ENCODE measurements at places on chromosomes 7 and 10. TPM values are rescaled to one million over a fixed set of nuclear protein-coding genes. Genes with fewer than 3 reads are reported as not detected.
A peak's percentile ranks its signal among the peaks of the same experiment; 100 is the strongest.

DNA sequence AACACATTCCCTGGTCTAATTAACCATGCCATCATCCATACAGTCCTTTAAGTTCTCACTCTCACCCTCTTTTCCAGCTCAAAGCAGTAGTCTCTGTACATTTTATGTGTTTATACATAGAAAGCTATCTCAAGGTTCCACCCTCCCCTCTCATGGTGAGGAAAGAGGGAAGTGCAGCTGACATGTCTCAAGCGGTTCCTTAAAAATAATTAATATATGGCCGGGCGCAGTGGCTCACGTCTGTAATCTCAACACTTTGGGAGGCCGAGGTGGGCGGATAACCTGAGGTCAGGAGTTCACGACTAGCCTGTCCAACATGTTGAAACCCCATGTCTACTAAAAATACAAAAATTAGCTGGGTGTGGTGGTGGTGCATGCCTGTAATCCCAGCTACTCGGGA lies 36.7 kb downstream of the ZC3HAV1 start:
- H3K36me3 ChIP-seq: no peaks in the 10 kb centered on the region
- no peak overlapping the region for H3K27ac ChIP-seq
- no peaks in the 10 kb centered on the region for H3K4me1 ChIP-seq
- no peaks in the 10 kb centered on the region for H3K27me3 ChIP-seq
- no peak overlapping the region for H3K4me3 ChIP-seq
- no peak for DNase-seq

The UCN3 gene
- total RNA-seq: not detected

- no peak overlapping the region for H3K27ac ChIP-seq
- H3K4me3 ChIP-seq: no peak overlapping the region
- H3K4me1 ChIP-seq: no peaks in the 10 kb centered on the region
These were observed 27.9 kb upstream of the JAZF1 start for GRCh38 chr7:28208506-28208905.

DNA sequence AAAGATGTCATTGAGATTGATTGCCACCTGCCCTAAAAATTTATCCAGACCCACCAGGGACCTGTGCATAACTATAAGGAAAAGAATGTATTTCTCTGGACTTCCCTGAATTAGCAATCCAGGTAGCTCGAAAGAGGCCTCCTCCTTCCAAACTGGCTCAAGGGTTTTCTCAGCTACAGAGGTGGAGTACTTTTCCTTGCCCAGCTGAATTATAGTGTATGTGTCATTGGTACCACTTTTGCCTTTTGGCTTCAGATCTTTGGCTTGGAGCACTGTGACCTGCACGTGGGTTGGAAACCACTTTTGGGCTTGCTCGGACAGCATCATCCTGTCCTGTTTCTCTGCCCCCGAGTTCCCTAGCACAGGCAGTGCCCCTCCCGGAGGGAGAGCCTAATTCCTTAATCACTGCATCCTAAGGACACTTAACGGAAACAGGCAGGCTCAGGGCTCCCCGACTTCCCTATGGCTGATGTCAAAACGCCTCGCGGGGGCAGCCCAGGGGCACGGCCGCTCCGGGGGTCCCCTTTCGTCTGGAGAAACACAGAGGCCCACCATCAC lies 825 bp downstream of the RAB11FIP2 start:
- no peaks in the 10 kb centered on the region for H3K36me3 ChIP-seq
- DNase-seq: peak; percentile 56
- H3K4me1 ChIP-seq: peaks cover 16% of the 10 kb centered on the region
- H3K27ac ChIP-seq: peak overlapping the region; percentile 95

GRCh38 chr10:119650692-119651513 lies at the start of gene BAG3:
BAG3 (plus strand) TSS chr10:119651380; CDS start chr10:119651676, 296 bp downstream.
- H3K4me3 ChIP-seq: peak within 1 kb of the TSS; percentile 84
- peak within 1 kb of the TSS; percentile 99 for H3K27ac ChIP-seq
- peaks cover 19% of the 10 kb centered on the region for H3K4me1 ChIP-seq
- DNase-seq: peak; percentile 96
- no peaks in the 10 kb centered on the region for H3K27me3 ChIP-seq

DNA sequence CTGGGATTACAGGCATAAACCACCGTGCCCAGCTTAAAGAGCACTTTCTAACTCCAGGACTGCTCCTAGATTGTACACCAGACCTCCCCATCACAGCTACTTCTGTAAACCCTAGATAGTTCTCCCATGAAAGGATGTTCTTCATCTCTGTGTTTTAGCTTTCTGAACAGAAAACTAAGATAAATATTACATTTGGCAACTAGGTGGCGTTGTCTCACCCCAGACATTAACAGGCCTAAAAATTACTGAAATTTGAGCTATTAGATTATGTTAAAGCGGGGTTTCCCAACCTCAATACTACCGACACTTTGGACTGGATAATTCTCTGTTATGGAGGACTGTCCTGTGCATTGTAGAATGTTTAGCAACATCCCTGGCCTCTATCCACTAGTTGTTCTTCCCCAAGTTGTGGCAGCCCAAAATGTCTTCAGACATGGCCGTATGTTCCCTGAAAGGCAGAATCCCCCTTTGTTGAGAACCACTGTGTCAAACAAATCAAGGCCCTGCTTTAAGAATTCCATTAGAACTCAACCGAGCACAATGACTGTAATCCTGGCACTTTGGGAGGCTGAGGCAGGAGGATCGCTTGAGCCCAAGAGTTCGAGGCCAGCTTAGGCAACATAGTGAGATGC lies 19.1 kb downstream of the ATOH7 start:
- H3K27me3 ChIP-seq: no peaks in the 10 kb centered on the region
- no peak overlapping the region for H3K4me3 ChIP-seq
- no peaks in the 10 kb centered on the region for H3K4me1 ChIP-seq
- H3K36me3 ChIP-seq: peaks cover 20% of the 10 kb centered on the region
- no peak overlapping the region for H3K27ac ChIP-seq

The ENTPD1 gene
- total RNA-seq: 10.2 TPM

The SMARCD3 gene
- 69.2 TPM for total RNA-seq

GRCh38 chr7:36601601-36602000 lies 122.7 kb downstream of the AOAH start:
- no peak overlapping the region for H3K27ac ChIP-seq
- H3K36me3 ChIP-seq: peaks cover 1% of the 10 kb centered on the region
- no peak overlapping the region for H3K4me3 ChIP-seq
- no peaks in the 10 kb centered on the region for H3K4me1 ChIP-seq

GRCh38 chr7:134422638-134423037 lies 36.3 kb downstream of the AKR1B1 start:
- no peaks in the 10 kb centered on the region for H3K4me1 ChIP-seq
- no peak for DNase-seq
- no peak overlapping the region for H3K27ac ChIP-seq
- no peak overlapping the region for H3K4me3 ChIP-seq

- H3K27ac ChIP-seq: no peak overlapping the region
- no peak overlapping the region for H3K4me3 ChIP-seq
- DNase-seq: no peak
- peaks cover 54% of the 10 kb centered on the region for H3K27me3 ChIP-seq
- H3K36me3 ChIP-seq: no peaks in the 10 kb centered on the region
- H3K4me1 ChIP-seq: no peaks in the 10 kb centered on the region
These were observed 65.3 kb upstream of the SLF2 start for GRCh38 chr10:100847440-100847839.

DNA sequence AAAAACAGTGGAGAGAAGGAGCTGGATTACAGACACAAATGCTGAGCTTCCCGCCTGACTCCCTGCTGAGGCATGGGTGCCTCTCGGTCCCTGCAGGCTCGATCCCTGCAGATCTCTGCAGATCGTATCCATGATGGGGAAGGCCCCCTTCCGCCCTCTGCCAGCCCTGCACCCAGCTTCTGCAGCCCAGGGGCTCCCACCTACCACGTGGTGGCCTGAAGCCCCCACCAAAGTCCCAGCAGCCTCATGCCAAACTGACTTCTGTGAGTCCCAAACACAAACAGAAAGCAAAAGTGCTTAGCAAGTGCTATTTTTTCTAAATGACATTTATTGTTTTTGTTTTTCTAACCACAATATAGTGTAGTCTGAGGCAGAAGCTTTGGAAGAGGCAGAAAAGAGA lies 127.1 kb upstream of the CHST15 start:
- H3K27ac ChIP-seq: no peak overlapping the region
- H3K4me1 ChIP-seq: peaks cover 32% of the 10 kb centered on the region
- no peaks in the 10 kb centered on the region for H3K27me3 ChIP-seq

The STK32C gene
- 6.7 TPM for total RNA-seq

- H3K4me3 ChIP-seq: no peak overlapping the region
- no peaks in the 10 kb centered on the region for H3K27me3 ChIP-seq
- no peak for DNase-seq
These were observed 26.6 kb upstream of the KAT6B start for GRCh38 chr10:74799721-74800221.

DNA sequence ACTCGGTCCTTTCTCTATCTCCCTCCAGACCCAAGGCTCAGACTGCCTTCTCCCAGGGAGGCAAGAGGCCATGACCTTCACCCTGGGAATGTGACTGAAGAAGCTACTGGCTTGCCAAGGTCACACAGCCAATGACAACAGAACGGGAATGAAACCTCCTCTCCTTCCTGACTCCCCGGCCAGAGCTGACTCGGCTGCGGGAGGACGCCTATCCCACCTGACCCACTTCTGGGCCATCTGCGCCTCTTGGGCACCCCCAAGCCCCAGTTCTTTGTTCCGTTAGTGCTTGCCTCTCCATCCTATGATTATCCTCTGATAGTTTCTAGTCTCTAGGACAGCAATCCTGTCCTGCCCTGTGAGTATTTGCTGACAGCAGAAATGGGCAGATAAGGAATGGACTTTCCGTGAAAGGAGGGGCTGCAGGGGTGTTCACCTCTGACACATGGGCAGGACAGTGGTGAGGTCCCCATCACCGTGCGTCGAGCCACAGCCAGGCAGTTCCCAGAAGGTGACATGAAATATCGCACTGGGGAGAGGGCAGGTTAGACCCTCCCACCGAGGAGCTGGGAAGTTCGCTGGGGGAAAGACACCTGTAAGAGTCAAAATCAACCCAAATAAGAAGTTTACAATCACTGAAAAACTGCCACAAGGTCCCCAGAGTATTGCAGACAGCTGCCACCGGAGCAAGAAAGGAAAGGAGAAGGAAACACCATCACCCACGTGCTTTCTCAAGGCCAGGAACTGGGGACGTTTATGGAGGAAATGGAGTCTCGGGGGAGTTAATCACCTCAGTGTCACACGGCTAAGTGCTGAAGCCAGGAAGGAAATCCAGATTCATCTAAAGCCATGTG lies 63.0 kb downstream of the INSIG1 start:
- no peak overlapping the region for H3K27ac ChIP-seq
- H3K27me3 ChIP-seq: peaks cover 27% of the 10 kb centered on the region
- DNase-seq: no peak
- H3K36me3 ChIP-seq: no peaks in the 10 kb centered on the region
- H3K4me1 ChIP-seq: no peaks in the 10 kb centered on the region

DNA sequence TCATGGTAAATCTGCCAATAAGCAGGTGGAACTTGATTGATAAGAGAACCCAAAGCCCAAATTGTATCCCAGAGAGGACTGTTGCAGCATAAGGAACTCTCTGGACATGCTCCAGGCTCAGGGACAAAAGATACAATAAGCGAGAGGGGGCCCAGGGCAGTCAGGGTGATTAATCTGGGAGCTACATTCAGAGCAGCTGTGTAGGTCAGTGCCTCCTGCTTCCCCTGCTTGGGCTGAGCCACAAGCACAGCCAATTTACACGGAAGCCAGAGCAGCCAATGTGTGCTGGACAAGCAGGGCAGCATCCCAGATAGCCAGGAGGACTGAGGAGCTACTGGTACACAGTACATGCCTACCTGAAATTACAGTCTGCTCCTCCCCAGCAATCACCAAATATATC lies 24.2 kb downstream of the MYPN start:
- DNase-seq: no peak
- H3K4me3 ChIP-seq: no peak overlapping the region
- peaks cover 6% of the 10 kb centered on the region for H3K4me1 ChIP-seq
- no peaks in the 10 kb centered on the region for H3K36me3 ChIP-seq
- H3K27ac ChIP-seq: peak overlapping the region; percentile 52

DNA sequence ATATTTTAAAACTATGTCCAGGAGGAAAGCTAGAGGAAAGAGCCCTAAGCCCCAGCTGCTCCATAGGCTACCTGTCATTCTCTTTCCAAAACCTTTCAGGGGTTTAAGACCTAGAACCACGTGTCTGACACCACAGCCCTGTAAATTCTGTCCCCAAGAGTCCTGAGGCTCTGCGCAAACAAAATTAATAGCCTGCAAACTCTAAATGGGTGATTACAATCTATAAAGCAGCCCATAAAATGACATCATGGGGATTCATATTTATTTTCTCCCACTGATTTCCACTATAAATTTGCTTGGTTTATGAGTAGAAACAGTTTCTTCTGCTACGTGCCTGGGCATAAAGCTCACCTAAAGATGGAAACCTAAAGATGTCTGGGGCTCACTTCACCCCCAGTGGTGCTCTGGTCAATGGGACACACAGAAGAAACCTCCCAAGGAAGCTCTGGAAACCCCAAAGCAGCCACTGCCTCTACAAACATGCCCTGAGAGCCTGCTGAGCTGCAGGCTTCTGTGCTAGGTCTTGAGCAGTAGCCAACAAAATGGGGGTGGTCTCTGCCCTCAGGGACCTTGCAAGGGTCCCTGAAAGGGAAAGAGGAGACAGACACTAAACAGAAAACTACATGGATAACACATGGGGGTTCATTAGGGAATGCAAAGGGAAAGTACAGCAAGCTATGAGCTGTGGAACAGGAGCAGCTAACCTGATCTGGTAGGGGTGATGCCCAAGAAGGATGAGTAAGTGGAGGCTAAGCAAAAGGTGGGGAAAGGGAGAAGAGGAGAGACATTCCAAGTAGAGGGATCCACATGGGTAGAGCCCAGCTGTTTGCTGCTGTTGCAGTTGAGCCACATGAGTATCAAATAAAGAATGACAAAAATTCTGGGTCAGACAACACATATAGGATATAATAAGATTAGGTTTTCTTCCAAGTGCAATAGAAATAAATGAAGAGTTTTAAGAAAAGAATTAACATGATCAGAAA lies 331.7 kb downstream of the KCNMA1 start:
- H3K4me1 ChIP-seq: no peaks in the 10 kb centered on the region
- H3K36me3 ChIP-seq: no peaks in the 10 kb centered on the region
- H3K4me3 ChIP-seq: no peak overlapping the region
- H3K27ac ChIP-seq: no peak overlapping the region
- DNase-seq: no peak
- H3K27me3 ChIP-seq: no peaks in the 10 kb centered on the region

- no peak overlapping the region for H3K27ac ChIP-seq
- no peak for DNase-seq
- no peaks in the 10 kb centered on the region for H3K27me3 ChIP-seq
- H3K36me3 ChIP-seq: no peaks in the 10 kb centered on the region
These were observed 45.5 kb upstream of the TMEM140 start for GRCh38 chr7:135102372-135102771.

- H3K27me3 ChIP-seq: no peaks in the 10 kb centered on the region
- H3K27ac ChIP-seq: no peak overlapping the region
- H3K4me3 ChIP-seq: no peak overlapping the region
- H3K4me1 ChIP-seq: no peaks in the 10 kb centered on the region
- H3K36me3 ChIP-seq: no peaks in the 10 kb centered on the region
- DNase-seq: no peak
These were observed 276.3 kb upstream of the KCND2 start for GRCh38 chr7:119996634-119997033.

- peak; percentile 79 for DNase-seq
- H3K27ac ChIP-seq: peak overlapping the region; percentile 32
- H3K27me3 ChIP-seq: no peaks in the 10 kb centered on the region
- peaks cover 41% of the 10 kb centered on the region for H3K4me1 ChIP-seq
- H3K36me3 ChIP-seq: no peaks in the 10 kb centered on the region
These were observed 82.1 kb downstream of the ZRANB1 start for GRCh38 chr10:125023862-125024496.
